ENCODE measurements at places on chromosomes 11 and 22. TPM values are rescaled to one million over a fixed set of nuclear protein-coding genes. Genes with fewer than 3 reads are reported as not detected.

DNA sequence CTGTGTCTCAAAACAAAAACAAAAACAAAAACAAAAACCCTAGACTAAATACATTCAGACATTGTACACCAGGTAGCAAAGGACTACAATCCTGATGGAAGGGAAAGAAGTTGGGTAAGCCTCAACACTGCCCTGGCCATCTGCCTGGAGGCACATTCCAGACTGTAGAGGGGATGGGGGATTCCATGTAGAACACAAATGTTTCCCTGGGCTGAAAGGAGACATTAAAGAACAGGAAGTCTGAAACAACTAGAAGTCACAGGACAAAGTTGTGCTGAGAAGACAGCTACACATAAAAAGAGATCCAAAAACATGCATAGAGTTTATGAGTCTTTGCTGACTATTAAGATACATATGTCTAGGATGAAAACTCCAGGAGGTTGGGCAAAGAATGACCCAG lies 83.9 kb downstream of the RRAS2 start:
- no peak for DNase-seq

GRCh38 chr11:123282597-123282996 lies 87.5 kb upstream of the CLMP start:
- no peak for DNase-seq

Gene MYEOV
- total RNA-seq: 13.6 TPM

GRCh38 chr22:23856721-23857605 lies 712 bp upstream of the SLC2A11 start:
- peak; percentile 68 for DNase-seq

- peak; percentile 44 for DNase-seq
These were observed 213.1 kb downstream of the INSC start for GRCh38 chr11:15327786-15328231.

DNA sequence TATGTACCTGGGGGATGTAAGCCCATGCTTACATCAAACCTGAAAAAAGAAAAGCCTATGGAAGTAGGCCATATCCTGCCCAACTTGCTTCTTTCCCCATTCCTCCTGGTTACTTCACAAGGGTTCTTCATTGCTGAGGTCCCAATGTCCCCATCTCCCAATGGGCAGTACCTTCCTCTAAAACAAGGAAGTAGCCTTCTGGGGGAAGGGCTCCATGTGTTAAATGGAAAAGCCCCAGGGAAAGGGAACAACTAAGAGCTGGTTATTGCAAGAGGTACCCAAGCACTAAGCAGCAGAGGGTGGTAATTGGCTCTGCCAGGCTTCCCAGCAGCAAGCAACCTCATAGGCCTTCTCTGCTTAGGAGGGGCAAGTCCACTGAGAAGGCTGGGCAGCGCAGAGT lies 11.3 kb downstream of the TMEM216 start:
- no peak for DNase-seq

- no peak for DNase-seq
These were observed 12.4 kb downstream of the TTC38 start for GRCh38 chr22:46280063-46280817.

Gene SMIM35
- total RNA-seq: not detected

- DNase-seq: peak; percentile 1
These were observed 13.9 kb downstream of the IL17REL start for GRCh38 chr22:49998718-49999062.

- DNase-seq: peak; percentile 41
These were observed 16.5 kb downstream of the NCAM1 start for GRCh38 chr11:112977755-112978154.

- peak; percentile 88 for DNase-seq
These were observed 458.3 kb downstream of the METTL15 start for GRCh38 chr11:28566339-28567089.

DNA sequence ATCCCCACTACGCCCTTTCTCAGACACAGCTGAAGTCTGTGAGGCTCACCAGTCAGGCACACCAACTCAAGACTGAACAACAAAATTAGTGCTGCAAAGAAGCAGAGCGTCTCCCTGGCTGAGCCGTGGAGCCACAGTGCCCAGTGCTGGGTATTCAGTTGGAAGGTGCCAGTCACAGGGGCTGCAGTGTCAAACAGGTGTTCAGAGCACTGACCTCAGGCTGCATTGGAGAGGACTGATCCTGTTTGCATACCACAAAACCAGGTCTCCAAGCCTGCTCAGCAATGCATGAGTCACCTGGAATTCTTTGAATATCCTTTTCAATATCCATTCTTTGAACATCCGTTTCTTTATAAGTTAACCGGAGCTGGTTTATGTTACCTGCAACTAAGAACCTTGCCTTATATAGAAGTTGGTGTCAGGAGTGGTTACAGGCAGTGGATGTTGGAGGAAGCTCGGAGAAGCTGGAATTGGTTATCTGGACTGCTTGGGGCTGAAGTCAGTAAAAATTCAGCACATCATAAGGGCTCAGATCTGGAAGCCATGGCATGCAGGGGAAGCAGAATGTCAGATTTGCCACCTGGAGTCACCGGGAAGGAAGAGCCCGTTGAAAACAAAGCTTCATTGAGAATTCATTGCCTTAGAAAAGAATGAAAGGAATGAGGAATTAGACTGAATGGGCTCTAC lies 30.3 kb downstream of the PDGFB start:
- DNase-seq: peak; percentile 55

DNA sequence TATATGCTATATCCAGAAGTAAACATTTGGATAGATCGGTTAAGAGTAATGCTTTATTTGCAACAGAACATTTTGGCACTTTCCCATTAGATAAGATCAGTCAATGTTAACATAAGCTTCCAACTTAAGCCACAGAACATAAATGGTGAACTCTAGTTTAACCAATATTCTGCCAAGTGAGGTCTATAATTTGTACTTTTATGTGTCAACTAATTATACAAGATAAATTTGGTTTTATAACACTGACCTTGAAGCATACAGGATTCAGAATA lies 23.5 kb upstream of the BLID start:
- no peak for DNase-seq

DNA sequence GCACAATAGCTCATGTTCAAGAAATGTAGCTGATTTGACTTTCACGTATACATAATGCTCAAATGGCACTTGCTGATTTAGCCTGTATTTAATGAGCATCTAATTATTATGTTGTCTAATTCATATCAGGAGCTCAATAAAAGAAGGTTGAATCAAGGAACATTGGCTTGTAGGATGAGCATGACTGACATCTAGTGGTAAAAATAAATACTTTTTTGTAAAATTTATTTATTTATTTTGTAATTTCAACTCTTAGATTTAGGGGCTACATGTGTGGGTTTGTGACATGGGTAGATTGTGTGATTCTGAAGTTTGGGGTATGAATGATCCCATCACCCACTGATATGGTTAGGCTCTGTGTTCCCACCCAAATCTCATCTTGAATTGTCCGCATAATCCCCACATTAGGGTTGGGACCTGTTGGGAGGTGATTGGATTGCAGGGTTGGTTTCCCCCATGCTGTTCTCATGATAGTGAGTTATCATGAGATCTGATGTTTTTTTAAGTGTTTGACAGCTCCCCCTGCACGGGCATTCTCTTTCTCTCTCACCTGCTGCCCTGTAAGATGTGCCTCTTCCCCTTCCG lies 1.7 kb upstream of the OR52E5 start:
- DNase-seq: no peak

Measured in Daoy (cell line).